ENCODE measurements at places on chromosomes 5 and 9. TPM values are rescaled to one million over a fixed set of nuclear protein-coding genes. Genes with fewer than 3 reads are reported as not detected.

DNA sequence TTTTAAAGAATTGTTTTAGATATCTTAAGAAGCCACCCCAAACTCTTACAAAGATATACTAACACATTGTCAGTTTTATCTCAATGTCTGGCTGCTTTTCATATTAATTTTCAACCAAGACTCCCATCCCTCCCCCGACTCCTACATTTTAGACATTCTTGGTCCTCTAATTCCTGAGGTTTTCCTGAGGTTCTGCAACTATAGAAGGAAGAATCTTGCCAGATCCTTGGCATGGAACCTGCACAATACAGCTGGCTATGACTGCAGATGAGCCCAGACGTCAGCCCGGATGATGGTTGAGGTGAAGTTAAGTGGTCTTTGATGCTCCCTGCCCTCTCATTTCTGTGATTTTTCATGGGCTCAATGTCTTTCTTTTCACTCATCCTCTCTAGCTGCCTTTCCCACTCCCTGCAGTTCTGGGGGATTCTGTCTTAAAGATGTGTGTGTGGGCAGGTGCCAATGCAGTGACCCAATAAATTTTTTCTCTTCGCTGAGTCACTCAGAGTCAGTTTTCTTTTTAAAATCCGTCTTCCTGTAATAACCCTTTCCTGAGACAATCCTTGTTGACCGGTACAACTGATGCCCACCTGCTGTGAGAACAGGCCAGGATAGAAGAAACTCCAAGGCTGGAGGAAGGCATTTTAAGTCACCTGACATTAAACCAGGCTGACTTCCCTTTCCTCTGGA lies 237.8 kb upstream of the GAS1 start:
- DNase-seq, result no peak

DNA sequence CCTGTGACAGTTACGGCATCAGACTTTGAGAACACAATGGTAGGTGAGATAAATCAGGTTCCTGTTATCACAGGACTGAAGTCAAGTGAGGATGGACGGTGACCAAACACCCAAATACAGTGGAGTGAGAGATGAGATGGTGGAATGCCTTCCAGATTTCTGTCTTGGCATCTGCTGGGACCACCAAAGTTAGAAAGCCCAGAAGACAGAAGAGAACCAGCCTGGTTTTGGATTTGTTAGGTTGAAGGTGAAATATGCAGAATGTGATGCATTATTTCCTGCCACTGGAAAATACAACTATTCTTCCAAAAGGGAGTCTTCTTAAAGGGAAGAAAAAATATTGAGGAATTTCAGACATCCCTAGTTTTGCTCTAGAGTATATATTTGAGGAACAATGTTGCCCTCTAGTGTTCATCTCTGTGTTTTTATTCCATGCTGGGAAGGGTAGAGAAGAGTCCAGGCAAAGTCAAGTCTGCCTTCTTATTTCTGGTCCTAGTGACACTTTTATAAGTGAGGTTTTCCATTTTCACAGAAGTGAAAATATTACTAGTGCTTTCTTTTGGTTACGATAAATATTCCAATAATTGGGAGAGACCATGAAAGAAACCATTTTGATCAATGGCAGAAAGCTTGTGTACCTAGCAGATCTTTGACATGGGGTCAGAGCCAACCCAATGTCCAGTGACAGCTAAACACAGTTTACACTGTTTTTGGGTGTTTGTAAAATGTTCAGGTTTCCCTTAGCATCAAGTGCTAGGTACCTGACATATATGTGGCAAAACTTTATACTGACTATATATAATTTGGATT lies 142.3 kb upstream of the ANKH start:
- DNase-seq, result no peak

- DNase-seq, result no peak
Measured at GRCh38 chr9:98339987-98340800, 84.7 kb upstream of the TBC1D2 start.

DNA sequence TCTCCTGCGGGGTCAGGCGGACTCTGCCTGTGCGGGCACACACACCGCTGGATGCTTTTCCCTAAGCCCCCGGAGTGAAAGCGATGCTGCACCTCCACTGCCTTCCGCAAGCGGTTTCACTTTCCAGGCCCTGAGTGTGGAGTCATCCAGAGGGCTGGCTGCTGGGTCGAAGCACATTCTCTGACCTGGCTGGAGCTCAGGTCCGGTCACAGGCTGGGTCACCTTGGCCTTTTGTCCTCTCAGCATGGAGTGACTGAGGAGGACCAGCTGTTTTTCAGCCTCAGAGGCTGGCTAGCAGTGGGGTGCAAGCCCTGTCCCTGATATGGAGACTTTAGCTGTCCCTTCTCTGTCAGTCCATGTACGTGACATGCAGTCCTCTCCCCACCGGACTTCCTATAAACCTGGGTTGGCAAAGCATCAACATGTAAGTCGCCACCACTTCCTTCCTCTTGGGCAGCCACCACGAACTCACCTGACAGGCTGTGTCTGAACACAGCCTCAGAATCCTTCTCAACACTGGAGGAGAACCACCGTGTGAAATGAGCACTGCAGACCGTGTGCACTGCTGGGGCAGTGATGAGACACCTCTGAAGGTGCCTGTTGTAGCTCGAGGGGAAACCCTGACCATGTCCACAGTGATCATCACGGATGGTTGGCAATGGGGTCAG lies 51.3 kb downstream of the GADD45G start:
- no peak for DNase-seq

DNA sequence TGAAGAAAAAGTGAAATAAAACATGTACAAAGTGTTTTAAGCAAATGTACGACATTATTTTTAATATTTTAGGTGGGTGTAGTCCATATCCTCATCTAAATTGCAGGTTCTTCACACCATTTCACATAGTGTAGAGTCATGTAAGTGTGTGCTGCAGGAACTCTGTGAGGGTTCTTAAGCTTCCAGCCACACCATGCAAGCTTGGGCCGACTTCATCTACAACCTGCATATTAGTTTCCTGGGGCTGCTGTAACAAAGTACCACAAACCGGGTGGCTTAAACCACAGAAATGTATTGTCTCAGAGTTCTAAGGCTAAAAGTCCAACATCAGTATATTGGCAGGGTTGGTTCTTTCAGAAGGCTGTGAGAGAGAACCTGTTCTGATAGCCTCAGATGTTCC lies 10.2 kb downstream of the PAM start:
- no peak for DNase-seq

- DNase-seq, result no peak
Measured at GRCh38 chr9:36642817-36643216, 70.1 kb downstream of the MELK start.

- DNase-seq, result no peak
Measured at GRCh38 chr9:99046068-99046467, 58.8 kb upstream of the TGFBR1 start.

GRCh38 chr5:14172149-14172795 lies 29.1 kb downstream of the TRIO start:
- no peak for DNase-seq

DNA sequence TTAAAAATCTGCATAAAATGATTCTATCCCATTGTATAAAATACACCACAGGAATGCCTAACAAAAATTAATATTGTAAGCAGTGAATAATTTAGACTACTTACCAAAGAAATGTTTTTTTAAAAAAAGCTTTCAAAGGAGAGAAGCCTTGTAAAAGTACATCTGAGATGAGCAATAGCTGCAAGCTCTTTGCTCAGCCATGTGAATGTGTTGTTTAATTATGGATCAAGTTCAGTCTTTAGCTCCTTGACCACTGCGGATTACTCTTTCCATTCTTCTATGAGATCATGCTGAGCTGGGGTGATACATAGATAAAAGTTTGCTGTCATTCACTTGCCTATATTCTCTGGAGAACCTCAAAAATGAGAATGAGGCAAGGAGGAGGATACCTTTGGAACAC lies 782.4 kb upstream of the ZNF608 start:
- no peak for DNase-seq

GRCh38 chr5:118611332-118611945 lies 376.9 kb downstream of the DTWD2 start:
- no peak for DNase-seq

DNA sequence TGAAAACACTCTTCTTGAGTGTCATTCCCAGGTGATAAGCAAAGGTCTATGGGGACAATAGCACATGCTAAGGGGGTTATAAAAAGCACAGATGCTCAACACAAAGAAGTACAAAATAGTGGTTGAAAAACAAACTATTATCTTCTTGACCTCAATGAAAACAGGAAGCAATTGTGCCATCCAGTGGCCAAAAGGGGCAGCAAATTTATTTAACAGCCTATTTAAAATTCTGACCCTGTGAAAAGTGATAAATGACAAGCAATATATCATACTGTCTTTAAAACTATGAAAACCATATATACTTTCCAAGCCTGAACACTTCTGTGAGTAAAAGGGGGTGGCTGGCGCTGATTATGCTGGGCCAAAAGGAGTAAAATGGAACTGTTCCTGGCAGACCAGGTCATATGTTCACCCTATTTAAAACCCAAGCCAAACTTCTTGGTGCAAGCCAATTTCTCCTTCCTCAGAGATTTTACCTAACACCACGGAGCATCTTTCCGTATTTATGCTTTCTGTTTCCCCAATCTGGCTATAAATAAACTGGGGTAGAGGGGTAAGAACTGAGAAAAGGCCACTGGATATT lies 29.7 kb downstream of the TEX10 start:
- peak; percentile 40 for DNase-seq

GRCh38 chr9:88799541-88800328 lies 191.5 kb upstream of the S1PR3 start:
- DNase-seq, result no peak

DNA sequence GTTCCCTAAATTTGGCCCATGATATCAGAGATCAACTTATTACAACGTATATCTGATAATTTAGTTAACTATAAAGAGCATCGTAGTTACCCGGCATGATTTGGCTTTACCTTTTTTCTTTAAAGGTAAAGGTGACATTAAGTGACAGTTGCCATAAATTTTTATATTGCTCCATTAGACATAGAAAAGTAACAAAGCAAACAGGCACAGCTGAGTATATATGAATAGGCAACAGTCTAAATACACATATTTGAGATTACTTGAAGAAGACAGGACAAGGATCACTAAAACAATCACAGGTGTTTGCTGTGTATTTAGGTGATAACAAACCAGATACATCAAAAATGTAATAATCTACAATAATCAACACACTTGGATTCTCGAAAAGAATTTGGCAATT lies 34.8 kb downstream of the RFX3 start:
- DNase-seq, result no peak

DNA sequence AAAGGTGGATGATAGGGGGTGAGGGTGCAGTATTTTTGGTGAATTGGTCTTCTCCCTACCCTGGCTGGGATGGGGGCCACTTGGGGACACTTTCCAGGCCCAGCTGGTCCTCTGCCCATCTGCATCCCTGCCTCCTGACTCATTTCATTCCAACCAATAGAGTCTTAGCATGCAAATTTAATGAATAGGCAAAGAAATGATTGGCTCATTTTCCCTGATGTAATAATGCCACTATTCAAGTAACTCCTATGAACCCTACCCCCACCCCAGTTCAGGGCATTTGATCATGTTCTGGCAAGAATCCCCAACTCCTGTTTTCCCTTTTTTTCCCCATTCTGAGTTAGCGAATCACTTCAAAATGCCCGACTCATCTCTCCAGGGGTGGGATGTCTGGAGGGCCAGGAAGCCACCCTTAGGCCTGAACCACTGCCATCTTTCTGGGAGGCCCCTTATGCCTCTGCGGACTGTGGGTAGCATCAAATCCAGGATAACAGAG lies 56.7 kb downstream of the PCDH1 start:
- peak; percentile 43 for DNase-seq

- DNase-seq, result no peak
Measured at GRCh38 chr5:176632745-176633144, 2.3 kb downstream of the EIF4E1B start.

DNA sequence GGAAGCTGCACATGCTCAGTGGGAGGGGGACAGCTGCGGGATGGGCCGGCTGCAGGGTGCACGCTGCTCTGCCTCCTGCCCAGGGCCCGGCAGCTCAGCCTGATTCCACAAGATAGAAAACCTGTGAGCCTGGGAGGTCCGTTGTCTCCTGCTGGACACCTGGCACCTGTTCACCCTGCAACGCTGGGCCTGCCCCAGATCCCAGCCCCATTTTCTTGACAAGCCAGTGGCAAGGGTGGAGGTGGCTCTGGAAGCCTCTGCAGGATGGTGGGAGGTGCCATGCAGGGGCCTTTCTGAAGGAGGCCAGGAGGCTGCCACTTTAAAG lies 68.1 kb upstream of the RNF130 start:
- DNase-seq, result no peak

DNA sequence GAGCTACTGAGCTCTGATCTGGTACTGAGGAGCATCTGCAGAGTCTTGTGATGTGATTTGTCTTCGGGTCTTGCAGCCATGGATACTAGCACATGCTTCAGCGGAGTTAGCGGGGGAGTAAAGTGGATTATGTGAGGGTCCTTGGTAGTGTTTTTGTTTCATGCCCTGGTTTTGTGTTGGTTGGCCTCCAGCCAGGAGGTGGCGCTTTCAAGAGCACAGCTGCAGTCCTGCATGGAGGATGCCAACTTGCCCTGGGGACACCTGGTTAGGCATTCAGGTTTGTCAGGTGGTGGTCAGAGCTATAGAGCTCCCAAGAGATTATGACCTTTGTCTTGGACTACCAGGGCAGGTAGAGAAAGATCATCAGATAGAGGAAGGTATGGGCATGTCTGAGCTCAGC lies 185.8 kb upstream of the CDH6 start:
- DNase-seq, result no peak

GRCh38 chr9:93827545-93828330 lies 127.4 kb downstream of the BARX1 start:
- DNase-seq, result peak; percentile 22

Gene YIPF5
- total RNA-seq, result 121 TPM

Gene SLC23A1
- total RNA-seq, result not detected

Gene SLC25A51
- 10.0 TPM for total RNA-seq

Gene BHMT2
- not detected for total RNA-seq

Gene BRIX1
- total RNA-seq, result 81.5 TPM
